ENCODE measurements at places on chromosomes 1 and 21. TPM values are rescaled to one million over a fixed set of nuclear protein-coding genes. Genes with fewer than 3 reads are reported as not detected.

HPCA gene
- total RNA-seq: not detected

SLAMF9 gene
- not detected for total RNA-seq

PCNT gene
- total RNA-seq: 44.8 TPM

TTC34 gene
- total RNA-seq: 2.5 TPM

S100A16 gene
- not detected for total RNA-seq

CD84 gene
- 37.3 TPM for total RNA-seq

EFNA4 gene
- 7.0 TPM for total RNA-seq

SNX7 gene
- 2.0 TPM for total RNA-seq

S100PBP gene
- total RNA-seq: 48.1 TPM

DYNLT5 gene
- total RNA-seq: not detected

CCDC27 gene
- not detected for total RNA-seq

ICOSLG gene
- total RNA-seq: 2.0 TPM

CD58 gene
- 36.8 TPM for total RNA-seq

RRP15 gene
- 10.9 TPM for total RNA-seq

RABGGTB gene
- 165 TPM for total RNA-seq

SPRR1B gene
- total RNA-seq: not detected

ST6GALNAC5 gene
- not detected for total RNA-seq

MPC2 gene
- 51.1 TPM for total RNA-seq

SYDE2 gene
- 1.4 TPM for total RNA-seq

ANKRD65 gene
- not detected for total RNA-seq

FAM131C gene
- total RNA-seq: 0.69 TPM

TMCC2 gene
- 3.5 TPM for total RNA-seq

RGS4 gene
- total RNA-seq: not detected

HCRTR1 gene
- not detected for total RNA-seq

SPRR2G gene
- not detected for total RNA-seq

RHOC gene
- 39.5 TPM for total RNA-seq

NR1I3 gene
- total RNA-seq: not detected

SPRR3 gene
- not detected for total RNA-seq

OR6N1 gene
- total RNA-seq: not detected

ITPKB gene
- total RNA-seq: 30.1 TPM

NGF gene
- total RNA-seq: not detected

RUNX3 gene
- 145 TPM for total RNA-seq

SPRR1A gene
- not detected for total RNA-seq

NTMT2 gene
- total RNA-seq: not detected

NMNAT1 gene
- 8.4 TPM for total RNA-seq

RIPK4 gene
- total RNA-seq: not detected

TTLL10 gene
- total RNA-seq: 0.11 TPM

DEDD gene
- 39.9 TPM for total RNA-seq

CELSR2 gene
- 1.3 TPM for total RNA-seq

S100A7 gene
- not detected for total RNA-seq

CFHR2 gene
- total RNA-seq: not detected

TRAF3IP3 gene
- total RNA-seq: 184 TPM

BMP8B gene
- 0.08 TPM for total RNA-seq

KIAA1614 gene
- total RNA-seq: 0.19 TPM

RPE65 gene
- not detected for total RNA-seq

KRTAP10-12 gene
- total RNA-seq: not detected

TTC39A gene
- total RNA-seq: not detected

NHLH1 gene
- total RNA-seq: 1.0 TPM

FCRL5 gene
- total RNA-seq: not detected

S100A2 gene
- total RNA-seq: 10.1 TPM

MACF1 gene
- total RNA-seq: 434 TPM

CRABP2 gene
- total RNA-seq: 4.4 TPM

INAVA gene
- total RNA-seq: 0.13 TPM

LCE2B gene
- not detected for total RNA-seq

SERPINC1 gene
- total RNA-seq: 0.77 TPM

KDF1 gene
- not detected for total RNA-seq

AQP10 gene
- total RNA-seq: not detected
